NCI-H446 treated with DMSO at 0.1 percent for 48 hours (cell line): ENCODE measurements at places on chromosomes 2 and 18.

DNA sequence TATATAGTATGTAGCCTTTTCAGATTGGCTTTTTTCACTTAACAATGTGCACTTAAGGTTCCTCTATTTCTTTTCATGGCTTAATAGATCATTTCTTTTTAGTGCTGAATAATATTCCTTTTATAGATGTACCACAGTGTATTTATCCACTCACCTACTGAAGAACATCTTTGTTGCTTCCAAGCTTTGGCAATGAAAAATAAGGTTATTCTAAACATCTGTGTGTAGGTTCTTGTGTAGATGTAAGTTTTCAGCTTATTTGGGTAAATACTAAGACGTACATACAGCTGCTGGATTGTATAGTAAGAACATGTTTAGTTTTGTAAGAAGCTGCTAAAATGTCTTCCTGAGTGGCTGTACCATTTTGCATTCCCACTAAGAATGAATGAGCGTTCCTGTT, 68.3 kb upstream of the RASGRP3 start:
- no peak for DNase-seq

GRCh38 chr2:238119756-238120462, 18.6 kb upstream of the KLHL30 start:
- no peak for DNase-seq

DNA sequence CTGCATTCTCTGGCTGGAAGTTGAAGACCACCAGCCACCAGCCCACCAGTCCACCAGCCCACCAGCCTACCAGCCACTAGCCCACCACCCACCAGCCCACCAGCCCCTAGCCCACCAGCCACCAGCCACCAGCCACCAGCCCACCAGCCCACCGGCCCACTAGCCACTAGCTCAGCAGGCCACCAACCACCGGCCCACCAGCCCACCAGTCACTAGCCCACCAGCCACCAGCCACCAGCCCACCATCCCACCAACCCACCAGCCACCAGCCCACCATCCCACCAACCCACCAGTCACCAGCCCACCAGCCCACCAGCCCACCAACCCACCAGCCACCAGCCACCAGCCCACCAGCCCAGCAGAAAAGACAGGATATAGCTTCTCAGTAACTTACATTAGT, 18.6 kb upstream of the TMEM131 start:
- DNase-seq: no peak

GRCh38 chr2:73921581-73921980, 5.1 kb upstream of the DGUOK start:
- DNase-seq: no peak

DNA sequence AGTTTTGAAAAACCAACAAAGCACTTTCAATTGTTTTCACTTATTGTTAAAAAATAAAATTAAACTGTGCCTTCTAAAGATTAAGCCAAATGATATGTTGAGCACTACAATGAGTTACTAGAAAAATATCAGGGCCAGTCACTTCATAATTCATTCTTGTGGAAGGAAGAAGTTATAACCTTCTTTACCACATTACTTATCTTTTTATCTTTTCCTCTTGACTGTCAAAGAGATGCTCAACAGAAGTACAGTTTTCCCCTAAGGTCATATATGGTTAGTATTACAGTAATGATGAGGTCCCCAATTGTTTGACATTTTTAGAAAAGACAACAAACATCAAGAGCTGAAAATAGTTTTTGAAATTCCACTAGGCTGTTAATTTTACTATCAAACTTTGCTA, 9.4 kb downstream of the PELI1 start:
- DNase-seq: no peak
